ENCODE measurements at places on chromosomes 16 and 17.

GRCh38 chr16:53745753-53746266 lies 41.9 kb downstream of the FTO start:
- DNase-seq: no peak

DNA sequence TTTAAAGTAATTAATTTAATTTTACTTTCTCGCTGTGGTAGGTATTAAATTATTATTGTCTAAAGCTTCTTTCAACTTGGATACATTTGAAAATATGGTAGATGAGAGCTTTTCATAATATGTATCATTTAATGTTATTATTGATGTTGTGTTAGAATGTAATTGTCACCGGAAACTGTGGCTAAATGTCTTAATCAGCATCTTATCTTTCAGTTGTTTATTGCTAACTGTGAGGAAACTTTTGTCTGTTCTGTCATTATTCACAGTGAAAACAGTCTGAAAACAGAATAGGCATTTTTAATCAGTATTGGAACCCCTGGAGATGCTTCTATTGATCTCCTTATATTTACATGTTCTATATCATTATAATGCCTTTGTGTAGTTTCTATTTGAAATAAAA lies 120.7 kb downstream of the STXBP4 start:
- no peak for DNase-seq

- DNase-seq: no peak
Measured at GRCh38 chr17:71649941-71650350, 470.9 kb upstream of the SOX9 start.

GRCh38 chr17:31916491-31917064 lies 15.1 kb upstream of the UTP6 start:
- no peak for DNase-seq

DNA sequence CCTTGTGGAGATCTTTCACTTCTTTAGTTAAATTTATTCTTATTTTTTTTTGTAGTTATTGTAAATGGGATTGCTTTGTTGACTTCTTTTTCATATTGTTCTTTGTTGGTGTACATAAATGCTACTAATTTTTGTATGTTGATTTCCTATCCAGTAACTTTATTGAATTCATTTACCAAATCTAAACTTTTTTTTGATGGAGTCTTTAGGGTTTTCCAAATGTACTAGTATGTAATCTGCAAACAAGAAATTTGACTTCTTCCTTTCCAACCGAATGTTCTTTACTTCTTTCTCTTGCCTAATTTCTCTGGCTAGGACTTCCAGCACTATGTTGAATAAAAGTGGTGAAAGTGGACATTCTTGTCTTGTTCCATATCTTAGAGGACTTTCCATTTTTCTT lies 41.8 kb upstream of the NACA2 start:
- no peak for DNase-seq

DNA sequence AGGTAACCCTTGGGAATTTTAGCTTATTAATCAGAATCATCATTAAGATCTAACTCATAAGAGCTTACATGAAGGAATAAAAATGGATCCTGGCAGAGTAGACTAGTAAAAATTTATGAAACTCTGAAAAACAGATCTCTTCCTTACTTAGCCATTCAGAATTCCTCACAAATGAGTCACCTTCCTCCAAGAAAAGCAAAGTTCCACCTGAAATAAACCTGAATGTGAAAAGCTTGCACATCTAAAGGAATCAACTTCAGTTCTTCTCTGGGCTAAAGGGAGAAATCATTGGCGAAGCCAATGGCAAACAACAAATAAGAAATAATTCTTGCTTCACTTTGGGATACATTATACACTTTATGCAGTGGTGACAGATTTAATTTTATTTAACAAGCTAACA lies 22.7 kb downstream of the MYO1D start:
- no peak for DNase-seq

GRCh38 chr16:84883301-84883700 lies 63.5 kb downstream of the CRISPLD2 start:
- DNase-seq: no peak

GRCh38 chr17:37661400-37662014 lies 18.3 kb upstream of the DDX52 start:
- no peak for DNase-seq

- DNase-seq: no peak
Measured at GRCh38 chr16:19001788-19002187, 18.1 kb downstream of the TMC7 start.

- DNase-seq: no peak
Measured at GRCh38 chr17:36443777-36444176, 42.7 kb upstream of the ZNHIT3 start.

GRCh38 chr17:59695945-59696681 lies 11.1 kb downstream of the PTRH2 start:
- DNase-seq: no peak

DNA sequence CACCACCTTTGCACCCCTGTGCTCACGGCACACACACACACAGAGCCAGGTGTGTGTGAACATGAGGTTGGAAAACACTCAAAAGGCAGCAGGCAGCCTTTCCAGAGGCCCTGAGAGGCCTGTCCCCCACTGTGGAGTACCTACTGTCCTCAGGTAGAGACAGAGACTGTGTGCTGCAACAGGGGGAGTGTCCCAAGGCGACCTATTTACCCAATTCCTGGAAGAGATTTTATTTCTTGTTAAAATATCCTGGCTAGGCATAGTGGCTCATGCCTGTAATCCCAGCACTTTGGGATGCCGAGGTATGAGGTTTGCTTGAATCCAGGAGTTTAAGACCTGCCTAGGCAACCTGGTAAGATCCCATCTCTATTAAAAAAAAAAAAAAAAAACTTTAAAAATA lies 108.5 kb downstream of the COPRS start:
- no peak for DNase-seq

- no peak for DNase-seq
Measured at GRCh38 chr17:79531191-79532095, 79.4 kb downstream of the RBFOX3 start.

GRCh38 chr17:45296833-45297124 lies 20.0 kb downstream of the MAP3K14 start:
- DNase-seq: no peak

- no peak for DNase-seq
Measured at GRCh38 chr17:47803201-47803600, 18.4 kb downstream of the OSBPL7 start.

- no peak for DNase-seq
Measured at GRCh38 chr16:31118223-31119155, 1.0 kb downstream of the KAT8 start.

DNA sequence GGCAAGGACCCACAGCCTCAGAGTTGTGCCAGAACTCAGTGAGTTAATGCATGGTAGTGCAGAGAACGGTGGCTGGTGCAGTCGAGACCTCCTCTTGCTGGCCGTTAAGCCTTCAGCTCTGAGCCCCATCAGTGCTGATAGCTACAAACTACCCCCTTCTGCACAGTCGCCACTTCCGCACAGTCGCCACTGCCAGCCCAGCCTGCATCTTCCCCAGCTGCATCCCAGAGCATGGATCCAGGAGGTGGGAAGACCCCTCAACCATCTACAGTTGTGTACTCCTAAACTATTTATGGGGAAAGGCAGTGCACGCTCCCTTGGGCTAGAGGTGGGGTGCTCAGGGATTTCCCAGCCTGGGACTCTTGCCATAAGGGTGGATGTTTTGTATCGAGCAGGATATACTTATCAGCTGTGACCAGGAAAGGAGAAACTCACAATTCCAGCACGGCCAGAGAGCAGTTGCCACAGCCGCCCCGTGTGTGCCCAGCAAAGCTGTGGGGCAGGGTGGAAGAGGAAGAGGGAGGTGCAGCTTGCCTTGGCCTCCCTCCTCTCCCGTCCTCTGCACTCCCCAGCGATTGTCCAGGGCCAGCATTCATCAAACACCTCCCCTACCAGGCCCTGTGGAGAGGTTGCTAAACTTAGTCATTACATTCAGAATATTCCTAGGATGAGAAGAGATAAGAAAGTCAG lies 49.5 kb upstream of the CMIP start:
- no peak for DNase-seq

DNA sequence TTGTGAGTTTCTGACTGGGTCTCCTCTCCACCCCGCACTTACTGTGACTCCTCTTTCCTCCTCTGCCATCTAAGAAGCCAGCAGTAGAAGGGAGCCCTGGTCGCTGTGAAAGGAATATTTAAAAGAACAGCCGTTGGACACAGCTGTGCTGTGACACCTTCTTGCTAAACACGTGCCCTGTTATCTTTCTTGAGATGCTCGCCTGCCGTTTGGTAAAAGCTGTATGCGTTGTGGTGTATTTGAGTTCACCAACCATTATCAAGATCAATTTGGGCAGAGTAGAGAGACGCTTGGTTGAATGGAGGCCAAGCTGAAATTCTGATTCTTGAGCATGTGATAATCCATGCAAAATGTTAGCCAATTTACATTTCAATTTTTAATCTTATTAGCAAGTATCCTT lies 3.8 kb downstream of the GID4 start:
- DNase-seq: no peak

DNA sequence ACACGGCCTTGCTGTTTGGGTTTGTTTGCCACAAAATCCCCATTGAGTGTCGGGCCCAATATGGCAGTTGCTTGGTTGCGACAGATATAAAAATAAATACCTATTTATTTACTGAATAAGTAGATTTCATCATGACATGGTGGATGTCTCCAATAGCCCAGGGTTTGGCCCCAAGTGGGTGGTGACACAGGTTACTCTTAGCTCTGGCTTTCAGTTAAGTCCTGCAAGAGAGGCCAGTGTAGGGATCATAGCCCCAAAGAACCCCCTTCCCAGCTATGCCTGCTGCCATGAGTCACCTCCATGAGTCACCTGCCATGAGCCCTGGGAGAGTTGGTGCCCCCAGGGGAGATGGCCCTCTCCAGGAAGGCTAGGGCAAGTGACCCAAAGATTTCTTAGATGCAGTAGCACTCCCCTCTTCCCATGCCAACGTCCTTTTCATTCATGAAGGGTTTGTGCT lies 78.7 kb upstream of the LGALS9 start:
- no peak for DNase-seq

DNA sequence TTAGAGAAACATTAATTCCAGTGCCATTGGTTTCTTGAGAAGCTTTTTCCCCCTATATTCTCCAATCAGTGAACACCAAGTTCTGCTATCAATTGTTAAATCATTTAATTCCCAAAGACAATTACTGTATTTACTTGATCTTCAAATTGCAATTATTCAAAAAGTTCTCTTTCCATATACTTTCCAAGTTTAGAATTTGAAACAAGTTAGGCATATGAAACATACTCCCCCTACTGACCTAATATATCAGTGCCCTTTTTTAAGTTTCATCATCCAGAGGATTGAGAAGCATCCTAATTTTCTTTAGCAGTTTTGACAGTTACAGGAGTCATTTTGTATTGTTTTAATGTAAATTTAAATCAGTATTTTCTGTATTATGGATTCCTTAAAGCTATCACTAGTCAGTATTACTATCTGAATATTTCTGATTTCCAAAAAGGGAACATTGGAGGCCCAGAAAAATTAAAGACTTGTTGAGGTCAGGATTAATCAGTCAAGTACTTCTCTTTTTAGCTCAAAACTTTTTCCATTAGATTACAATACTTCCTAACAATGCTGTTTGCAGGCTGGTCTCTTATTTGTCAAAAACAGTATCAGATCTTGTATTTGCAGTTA lies 16.3 kb downstream of the MEIOC start:
- DNase-seq: no peak

- no peak for DNase-seq
Measured at GRCh38 chr16:68404736-68405345, 43.5 kb downstream of the SMPD3 start.

DNA sequence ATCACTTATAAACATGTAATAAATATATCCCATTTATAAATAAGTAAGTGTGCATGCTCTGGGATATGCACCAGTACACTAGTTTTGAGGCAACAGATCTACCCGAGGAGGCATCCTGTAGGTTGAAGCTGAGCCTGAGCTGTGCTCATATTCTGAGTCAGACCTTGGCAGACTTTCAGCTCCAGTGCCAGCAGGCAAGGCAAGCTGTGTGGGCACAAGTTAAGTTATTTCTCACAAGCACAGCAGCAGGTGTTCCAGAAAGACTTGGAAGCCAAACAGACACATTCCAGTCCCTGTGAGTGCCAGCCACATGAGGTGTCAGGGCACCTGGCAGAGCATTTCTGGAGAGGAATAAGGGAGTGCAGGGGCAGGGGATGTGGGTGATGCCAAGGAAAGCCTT lies 1.3 kb upstream of the CLEC19A start:
- DNase-seq: no peak

- DNase-seq: no peak
Measured at GRCh38 chr17:44773140-44773539, 14.4 kb downstream of the ADAM11 start.

DNA sequence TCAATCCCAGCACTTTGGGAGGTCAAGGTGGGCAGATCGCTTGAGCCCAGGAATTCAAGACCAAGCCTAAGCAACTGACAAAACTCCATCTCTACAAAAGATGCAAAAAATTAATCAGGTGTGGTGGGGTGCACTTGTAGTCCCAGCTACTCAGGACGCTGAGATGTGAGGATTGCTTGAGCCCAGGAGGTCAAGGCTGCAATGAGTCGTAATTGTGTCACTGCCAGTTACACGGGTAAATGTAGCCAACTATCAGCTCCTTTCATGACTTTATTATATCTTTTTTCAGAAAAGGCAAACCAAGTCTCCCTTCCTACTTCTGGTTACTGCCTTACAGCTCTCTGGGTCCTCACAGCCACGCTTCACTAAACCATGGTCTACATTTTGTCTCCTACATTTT lies 4.0 kb downstream of the SDF2 start:
- no peak for DNase-seq

GRCh38 chr16:57104706-57105105 lies 12.3 kb downstream of the CPNE2 start:
- no peak for DNase-seq

DNA sequence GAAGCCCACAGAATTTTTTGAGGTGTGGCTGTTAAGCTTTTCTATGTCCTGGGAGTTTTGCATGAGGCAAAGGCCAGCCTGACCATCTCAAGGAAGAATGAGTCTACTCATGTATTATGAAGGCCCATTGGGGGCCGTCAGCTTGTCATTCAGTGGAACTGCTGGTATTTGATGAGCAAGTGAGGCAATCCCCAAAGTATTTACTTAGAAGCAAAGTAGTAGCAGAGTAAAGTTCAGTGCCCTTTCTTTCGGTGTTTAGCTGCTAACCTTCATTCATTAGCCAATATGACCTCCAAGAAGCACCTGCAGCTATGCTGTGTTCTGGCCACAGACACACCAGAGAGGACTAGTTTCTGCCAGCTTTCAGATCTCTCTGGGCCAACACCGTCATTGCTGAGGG lies 80.2 kb downstream of the RPA1 start:
- no peak for DNase-seq
